ENCODE measurements at places on chromosomes 12 and 14.

DNA sequence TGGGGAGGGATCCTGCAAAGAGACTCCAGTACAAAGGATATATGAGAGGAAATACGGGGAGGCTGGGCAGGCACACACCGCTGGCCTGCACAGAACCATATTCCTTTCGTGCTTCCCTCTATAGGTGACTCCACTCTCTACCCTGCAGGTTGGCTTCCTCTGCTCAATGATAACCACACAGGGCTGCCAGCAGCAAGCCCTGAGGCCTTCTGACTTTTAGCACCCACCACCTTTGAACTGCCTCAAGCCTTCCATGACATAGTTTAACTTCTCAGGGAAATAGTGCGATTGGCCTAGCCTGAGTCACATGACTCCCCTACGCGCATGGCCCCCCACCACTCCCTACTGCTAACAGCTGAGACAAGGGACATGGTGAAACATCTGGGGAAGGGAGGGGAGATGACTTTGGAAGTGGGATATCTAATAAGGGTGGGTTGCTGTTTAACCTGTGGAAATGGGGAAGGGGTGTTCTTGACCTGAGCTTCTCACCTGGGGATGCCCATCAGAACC, 3.0 kb upstream of the FOXN3 start:
- DNase-seq, result no peak

- DNase-seq, result no peak
These were observed 280.6 kb upstream of the KITLG start for GRCh38 chr12:88860851-88861250.

DNA sequence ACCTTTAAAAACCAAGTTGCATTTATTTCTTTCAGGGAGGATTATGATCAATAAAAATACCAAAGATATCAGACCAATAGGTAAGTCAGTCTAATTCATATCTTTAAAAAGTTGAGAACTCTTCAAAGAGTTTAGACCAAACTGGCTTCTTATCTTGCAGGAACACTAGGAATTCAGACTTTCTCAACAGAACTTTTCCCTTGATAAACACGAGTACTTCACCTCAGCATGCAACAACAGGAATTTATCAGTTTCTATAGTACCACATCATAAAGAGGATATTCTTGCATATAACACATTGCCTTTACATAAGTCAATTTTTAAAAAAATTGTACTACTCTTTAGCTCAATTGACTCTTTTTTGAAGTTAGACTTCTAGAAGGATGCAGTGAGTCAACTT, 68.2 kb downstream of the DNAI7 start:
- no peak for DNase-seq

DNA sequence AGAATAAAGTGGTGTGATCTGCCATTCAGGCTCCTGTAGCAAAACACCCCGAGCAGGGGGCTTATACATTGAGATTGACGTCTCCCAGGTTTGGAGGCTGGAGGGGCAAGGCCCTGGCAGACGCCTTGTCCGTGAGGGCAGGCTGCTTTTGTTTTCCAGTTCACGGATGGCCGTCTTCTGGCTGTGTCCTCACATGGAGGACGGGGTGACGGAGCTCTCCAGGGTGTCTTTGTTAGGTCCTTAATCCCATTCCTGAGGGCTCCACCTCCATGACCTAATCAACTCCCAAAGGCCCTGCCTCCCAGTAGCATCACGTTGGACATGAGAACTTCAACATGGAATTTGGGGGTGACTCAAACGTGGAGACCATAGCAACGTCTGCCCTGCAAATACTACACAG, 147.7 kb downstream of the KIF26A start:
- no peak for DNase-seq

- DNase-seq, result no peak
These were observed 56.2 kb downstream of the ACTN1 start for GRCh38 chr14:68922886-68923285.

GRCh38 chr14:24329736-24330135, 5.1 kb downstream of the ADCY4 start:
- DNase-seq, result peak; percentile 56
